Fibroblast of lung (primary cell): ENCODE measurements at places on chromosomes 3 and 15. TPM values are rescaled to one million over a fixed set of nuclear protein-coding genes. Genes with fewer than 3 reads are reported as not detected.

DNA sequence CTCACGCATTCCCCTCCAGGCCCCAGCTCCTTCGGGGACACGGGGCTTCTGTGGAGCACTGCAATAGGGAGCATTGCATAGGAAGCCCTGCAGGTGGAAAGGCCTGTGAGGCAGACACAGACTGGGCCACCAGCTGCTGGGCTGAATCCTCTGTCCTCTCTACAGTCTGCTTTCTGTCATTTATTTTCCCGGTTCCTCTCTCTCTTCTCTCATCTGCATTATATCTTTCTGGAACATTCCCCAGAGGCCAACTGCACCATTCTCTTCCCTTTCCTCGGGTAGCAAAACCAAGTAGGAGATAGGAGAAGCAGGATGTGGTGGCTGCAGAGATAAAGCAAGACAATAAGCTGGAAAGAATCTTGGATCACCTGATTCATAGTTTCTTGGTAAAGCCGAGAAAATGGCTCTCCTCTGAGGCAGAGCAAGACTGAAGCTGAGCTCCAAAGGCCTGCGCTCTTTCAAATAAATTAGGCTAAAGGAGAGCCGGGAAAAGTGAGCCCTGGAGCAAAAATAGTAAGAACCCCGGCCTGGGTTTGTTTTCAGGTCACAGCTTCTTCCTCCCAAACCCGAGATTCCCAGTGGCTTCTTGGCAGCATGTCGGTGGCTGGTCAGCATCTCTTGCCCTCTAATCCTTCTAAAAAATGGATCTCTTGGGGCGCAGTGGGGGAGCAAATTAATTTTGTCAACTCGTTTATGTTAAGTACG lies 5.3 kb downstream of the TM4SF4 start:
- DNase-seq = peak; percentile 79
- no peak overlapping the region for H3K4me3 ChIP-seq
- H3K36me3 ChIP-seq = no peaks in the 10 kb centered on the region
- H3K27me3 ChIP-seq = no peaks in the 10 kb centered on the region
- peak overlapping the region; percentile 34 for H3K27ac ChIP-seq
- H3K4me1 ChIP-seq = peaks cover 6% of the 10 kb centered on the region

DNA sequence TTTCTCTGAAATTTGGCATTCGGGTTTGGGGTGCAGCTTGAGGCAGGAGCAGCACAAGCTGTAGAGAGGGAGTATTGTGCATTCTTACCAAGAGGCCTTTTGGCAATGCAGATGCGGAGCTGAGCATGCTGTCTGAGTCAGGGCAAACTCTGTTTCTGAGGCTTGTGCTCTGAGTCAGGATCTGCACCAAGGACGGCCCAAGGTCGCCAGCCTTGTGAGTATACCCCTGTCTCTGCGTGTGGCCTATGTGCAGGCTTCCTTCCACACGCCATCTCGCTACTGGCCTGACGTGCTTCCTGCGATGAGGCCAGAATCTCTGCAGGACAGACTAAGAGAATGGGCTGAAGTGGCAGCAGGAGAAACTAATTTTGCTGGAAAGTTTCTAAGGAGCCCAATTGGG lies 83.8 kb upstream of the ROPN1 start:
- H3K4me1 ChIP-seq = no peaks in the 10 kb centered on the region
- no peak overlapping the region for H3K4me3 ChIP-seq
- DNase-seq = peak; percentile 71
- H3K36me3 ChIP-seq = no peaks in the 10 kb centered on the region
- no peaks in the 10 kb centered on the region for H3K27me3 ChIP-seq

- no peak overlapping the region for H3K27ac ChIP-seq
- no peak overlapping the region for H3K4me3 ChIP-seq
- no peak for DNase-seq
- H3K27me3 ChIP-seq = no peaks in the 10 kb centered on the region
- no peaks in the 10 kb centered on the region for H3K4me1 ChIP-seq
- no peaks in the 10 kb centered on the region for H3K36me3 ChIP-seq
Measured at GRCh38 chr3:39980058-39980457, 170.6 kb downstream of the MYRIP start.

DNA sequence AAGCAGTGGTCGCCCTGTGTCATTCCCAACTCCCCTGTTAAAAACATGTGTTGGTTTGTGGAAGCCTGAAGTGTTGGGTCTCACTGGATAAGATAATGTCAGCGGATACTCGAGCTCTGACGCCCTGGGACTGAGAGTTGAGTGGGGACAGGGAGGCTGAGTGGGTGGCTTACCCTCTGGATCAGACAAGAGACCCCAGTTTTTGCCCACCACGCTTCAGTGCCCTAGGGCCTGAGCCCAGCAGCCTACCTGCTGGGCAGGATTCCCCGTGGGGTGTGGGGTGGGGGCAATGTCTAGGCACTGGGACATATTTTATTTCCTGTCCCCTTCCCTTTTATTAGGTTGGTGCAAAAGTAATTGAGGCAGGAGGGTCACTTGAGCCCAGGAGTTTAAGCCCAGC lies 75.0 kb downstream of the SMAD6 start:
- H3K4me3 ChIP-seq = no peak overlapping the region
- no peak overlapping the region for H3K27ac ChIP-seq
- H3K27me3 ChIP-seq = no peaks in the 10 kb centered on the region
- H3K4me1 ChIP-seq = peaks cover 45% of the 10 kb centered on the region
- no peak for DNase-seq

GRCh38 chr3:111227216-111227615 lies 155.6 kb downstream of the NECTIN3 start:
- no peak overlapping the region for H3K27ac ChIP-seq

DNA sequence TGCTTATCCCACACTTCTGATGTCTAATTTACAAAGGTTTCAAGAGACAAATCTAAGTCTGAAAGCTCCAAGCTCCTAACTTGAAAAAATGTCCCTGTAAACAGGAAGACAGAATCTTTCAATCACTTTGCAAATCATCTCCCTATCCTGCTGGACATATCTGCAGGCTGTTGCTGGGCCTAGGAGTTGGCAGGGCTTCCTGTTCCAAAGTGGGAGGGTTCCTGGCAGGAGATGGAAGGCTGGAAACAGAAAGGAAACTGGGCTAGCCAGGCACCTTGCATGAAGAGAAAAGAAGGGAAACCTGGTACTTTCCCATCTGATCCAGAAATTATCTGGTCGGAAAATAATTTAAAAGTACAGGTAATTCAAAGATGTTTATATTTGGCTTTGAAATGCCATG lies 227.3 kb upstream of the IL12A start:
- no peak overlapping the region for H3K4me3 ChIP-seq
- peak; percentile 48 for DNase-seq
- H3K4me1 ChIP-seq = peaks cover 14% of the 10 kb centered on the region

Gene CSPG5
- total RNA-seq = under 0.01 and 0.17 TPM in 2 replicates

Gene GCSAM
- not detected in 2 replicates for total RNA-seq
